ENCODE measurements at places on chromosomes 5 and 9.
A peak's percentile ranks its signal among the peaks of the same experiment; 100 is the strongest.

DNA sequence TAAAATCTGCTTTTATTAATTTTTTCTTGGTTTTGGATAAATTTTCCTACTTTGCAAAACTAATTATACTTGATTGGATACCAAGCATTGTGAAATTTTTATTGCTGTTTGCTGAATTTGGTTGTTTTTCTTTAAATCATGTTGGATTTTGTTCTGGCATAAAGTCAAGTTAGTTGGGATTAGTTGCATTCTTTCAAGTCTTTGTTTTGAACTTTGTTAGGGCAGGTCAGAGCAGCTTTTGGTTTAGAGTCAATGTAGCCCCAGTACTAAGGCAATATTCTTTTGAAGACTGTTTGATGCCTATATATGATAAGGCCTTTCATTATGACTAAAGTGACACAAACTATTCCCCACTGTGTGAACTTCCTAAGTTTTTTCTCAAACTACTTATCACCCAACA is 531.1 kb downstream of the RASEF start:
- DNase-seq: no peak

DNA sequence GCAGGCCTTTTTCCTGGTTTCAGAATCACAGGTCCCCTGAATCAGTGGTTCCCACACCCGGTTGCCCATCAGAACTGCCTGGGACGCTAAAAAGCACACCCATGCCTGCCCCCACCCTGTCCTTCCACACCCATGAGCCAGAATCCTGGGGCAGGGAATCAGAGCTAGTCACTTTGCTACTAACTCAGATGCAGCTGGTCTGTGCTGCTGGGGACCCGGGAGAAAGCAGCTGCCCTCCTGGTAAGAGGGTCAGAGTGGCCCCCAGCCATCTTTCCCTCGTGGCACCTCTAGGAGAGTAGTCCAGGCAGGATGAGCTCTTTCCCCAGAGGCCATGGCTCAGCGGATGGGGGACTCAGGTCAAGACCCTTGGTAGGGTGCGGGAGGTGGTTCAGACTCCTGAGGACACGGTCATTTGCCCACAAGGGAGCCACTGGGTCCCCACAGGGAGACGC is 11.3 kb upstream of the NUP214 start:
- no peak for DNase-seq

GRCh38 chr5:72167804-72168203 is 60.5 kb downstream of the MAP1B start:
- DNase-seq: no peak

DNA sequence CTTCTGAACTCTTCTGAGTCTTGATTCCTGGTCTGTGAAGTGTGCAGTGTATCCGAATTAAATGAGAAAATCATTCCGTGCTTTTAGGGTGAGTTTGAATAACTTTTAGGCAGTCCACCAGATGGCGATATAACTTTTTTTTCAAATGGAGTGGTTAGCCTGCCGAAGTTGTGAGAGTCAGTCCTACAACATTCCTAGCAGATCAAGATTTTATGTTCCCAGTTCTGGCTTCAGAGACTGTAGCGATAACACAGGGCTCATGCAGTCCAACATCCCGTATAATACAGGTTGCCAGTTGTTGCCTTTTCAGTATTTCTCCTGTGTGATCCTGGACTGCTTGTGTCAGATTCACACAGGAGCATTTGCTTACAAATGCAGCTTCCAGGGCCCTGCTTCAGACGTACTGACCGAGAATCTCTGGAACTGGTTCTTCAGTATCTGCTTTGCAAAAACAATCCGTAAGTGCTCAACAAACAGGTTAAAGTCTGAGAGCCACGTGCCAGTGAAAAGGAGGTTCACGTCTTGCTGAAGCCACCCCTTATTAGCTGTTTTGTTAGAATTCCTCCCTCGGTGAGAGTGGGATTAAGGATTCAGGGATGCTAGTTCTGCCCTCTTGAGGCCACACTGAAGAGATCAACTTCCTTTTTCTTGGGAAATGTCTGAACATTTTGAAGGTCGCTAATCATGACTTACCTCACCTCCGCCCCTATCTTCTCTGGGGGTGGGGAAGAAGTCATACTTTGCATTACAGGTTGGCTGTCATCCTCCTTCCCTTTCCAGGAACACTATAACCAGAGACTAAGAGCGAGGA is 22.8 kb downstream of the SMIM3 start:
- DNase-seq: peak; percentile 66

GRCh38 chr5:159497221-159497620 is 166.9 kb upstream of the IL12B start:
- no peak for DNase-seq

GRCh38 chr5:124919747-124920525 is 173.5 kb upstream of the ZNF608 start:
- DNase-seq: no peak

DNA sequence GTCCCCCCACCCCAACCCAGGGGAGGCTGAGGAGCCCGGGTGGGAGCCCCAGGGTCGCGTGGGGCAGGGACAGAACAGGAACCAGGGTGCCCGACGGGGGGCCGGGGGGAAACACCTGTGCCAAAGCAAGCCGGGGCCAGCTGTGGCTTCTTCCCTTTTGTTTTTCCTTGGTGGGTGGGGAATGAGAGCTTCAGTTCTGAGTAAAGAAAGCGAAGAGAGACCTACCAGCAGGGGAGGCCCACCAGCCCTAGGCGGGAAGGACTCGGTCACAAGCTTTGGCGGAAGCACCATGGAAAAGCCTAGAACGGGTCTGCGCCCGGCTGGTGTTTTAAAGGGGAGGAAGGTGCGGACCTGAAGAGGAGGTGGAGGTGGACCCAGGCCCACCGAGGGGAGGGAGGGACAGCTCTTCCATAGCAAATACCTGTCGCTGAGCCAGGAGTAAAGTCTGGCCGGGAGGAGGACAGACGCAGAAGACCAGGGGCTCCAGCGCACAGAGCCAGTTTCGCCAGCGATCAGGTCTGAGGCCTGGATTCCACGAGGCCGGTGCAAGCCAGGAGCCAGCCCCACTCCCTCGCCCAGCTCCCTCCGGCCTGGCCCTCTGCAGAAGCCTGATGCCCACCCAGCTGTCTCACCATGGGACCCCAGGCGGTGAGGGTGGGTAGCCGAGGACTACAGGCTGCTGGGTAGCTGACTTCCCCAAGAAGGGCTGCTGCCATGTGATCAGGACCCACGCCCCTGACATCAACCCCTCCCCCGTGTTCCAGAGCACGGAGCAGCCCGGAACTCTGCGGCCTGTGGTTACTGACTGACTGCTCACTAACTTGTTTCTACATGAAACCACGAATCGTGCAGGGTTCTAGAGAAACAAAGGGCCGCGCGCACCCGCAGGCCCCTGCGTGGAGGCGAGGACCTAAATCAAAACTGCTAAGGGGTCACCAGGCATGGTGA is 849 bp upstream of the MGAT1 start:
- peak; percentile 47 for DNase-seq

- no peak for DNase-seq
Measured at GRCh38 chr5:161002571-161003074, 150.6 kb upstream of the ATP10B start.

DNA sequence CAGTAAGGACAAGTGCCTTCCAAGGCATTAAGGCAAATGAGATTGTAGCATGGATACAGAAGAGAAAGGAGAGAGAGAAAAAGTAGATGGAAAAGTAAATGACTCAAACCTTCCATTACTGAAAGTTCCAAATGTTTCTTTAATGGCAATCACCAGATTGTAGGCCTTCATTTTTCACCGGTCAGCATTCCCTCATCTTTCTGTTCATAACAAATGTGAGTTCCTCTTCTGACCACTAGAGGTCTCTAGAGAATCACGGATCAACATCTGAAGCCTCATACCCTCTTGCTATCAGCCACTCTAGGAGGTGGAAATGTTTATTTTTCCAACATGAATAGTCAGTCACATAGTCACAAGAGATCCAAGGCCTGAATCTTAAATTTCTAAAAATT is 73.6 kb upstream of the RPS23 start:
- DNase-seq: peak; percentile 71

DNA sequence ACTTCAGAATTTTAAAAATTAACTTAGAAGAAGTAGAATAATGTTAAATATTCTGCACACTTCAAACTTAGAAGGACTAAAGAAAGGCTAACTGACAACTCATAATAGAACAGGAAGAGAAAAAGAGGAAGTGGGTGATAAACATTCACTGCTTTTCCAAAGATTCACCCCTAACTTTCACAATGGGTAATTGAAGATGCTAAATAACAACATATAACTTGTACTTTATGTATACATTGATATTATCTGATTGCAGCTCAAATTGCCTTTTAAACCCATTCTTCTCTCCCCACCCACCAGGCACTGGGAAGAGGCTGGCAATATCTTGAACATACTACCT is 376.6 kb downstream of the EFNA5 start:
- no peak for DNase-seq

- no peak for DNase-seq
Measured at GRCh38 chr5:37721447-37721871, 118.4 kb downstream of the GDNF start.

DNA sequence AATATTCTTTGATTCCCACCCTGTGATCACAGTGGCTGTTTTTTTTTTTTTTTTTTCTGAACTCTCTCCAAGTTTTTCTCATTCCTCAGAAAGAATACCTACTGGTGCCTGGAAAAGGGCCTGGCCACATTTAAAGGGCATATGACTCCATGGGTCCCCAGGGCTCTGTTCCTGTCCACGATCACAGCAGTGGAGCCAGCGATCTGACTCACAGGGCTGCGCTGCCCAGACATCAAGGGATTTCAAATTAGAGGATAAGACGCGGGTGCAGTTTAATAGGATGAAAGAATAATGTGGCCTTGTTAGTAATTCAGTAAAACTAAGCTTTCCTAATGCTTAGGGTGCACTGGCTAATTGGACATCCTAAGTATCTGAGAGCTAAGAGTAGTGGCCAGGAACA is 175.1 kb upstream of the MSX2 start:
- no peak for DNase-seq

GRCh38 chr5:1390861-1391600 is 46.1 kb upstream of the CLPTM1L start:
- no peak for DNase-seq

DNA sequence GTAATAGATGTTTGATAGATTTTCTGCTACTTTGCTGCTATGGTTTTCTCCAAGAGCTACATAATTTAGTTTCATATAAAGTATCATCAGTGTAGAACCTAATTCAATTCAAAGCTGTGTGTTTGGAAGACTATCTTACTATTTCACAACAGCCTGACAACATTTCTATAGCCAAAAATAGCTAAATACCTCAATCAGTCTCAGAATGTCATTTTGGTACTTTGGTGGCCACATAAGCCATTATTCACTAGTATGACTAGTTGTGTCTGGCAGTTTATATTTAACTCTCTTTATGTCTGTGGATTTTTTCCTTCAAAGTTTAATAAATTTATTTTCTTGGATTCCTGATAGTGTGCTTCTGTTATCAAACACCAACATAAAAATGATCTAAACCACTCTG is 35.1 kb upstream of the CCDC152 start:
- DNase-seq: no peak

- DNase-seq: no peak
Measured at GRCh38 chr5:115599502-115599901, 2.8 kb downstream of the TICAM2 start.

DNA sequence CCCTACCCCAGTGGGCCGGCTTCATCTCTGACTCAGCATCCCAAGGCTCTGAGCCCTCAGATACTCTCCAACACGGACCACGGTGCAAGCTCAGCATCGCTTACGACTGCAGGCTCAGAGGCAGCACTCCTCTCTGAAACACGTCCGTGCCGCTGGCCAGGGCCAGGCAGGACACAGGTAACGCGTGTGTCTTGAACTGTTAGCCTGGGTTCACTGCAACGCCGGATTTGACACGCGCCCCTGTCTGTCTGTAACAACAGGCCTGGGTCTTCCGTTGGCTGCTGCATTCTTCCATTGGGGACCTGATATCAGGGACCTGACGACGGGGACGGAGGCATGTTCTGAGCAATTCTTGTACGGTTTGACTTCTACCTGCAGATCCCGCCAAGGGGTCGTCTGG is 6.4 kb downstream of the SLC6A3 start:
- DNase-seq: no peak

GRCh38 chr9:96420468-96421219 is 2.5 kb upstream of the ZNF367 start:
- peak; percentile 40 for DNase-seq

GRCh38 chr9:87763286-87763685 is 37.4 kb downstream of the CTSL start:
- no peak for DNase-seq

DNA sequence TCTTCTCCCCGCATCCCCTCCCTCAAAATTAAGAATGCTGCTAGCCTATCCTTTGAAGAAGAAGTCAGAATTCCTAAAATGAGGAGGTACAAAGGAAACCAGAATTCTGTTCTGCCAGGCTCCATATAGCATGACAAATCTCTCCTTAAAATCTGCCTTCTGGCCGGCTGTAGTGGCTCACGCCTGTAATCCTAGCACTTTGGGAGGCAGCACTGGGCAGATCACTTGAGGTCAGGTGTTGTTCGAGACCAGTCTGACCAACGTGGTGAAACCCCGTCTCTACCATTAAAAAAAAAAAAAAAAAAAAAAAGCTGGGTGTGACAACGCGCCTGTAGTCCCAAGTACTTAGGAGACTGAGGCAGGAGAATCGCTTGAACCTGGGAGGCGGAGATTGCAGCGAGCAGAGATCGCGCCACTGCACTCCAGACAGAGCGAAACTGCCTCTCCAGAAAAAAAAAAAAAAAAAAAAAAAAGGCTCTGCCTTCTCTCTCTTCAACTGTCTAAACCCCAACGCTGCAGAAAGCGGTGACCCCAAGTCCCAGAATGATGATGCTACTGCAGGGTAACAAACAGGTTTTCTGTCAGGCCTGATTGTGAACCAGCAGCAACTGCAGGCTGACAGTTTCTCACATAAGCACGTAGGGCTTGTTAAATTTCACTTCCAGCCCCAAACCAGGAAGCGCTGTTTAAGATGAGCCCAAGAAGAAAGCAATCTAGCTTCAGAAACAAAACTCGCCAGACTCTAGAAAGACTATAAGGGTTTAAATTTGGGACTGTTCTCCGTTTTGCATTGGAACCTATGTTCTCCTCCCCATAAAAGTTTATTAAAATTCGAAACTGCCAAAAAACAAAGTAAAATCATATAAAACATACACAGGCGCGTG is 963 bp upstream of the CAST start:
- DNase-seq: peak; percentile 29

- peak; percentile 97 for DNase-seq
Measured at GRCh38 chr5:62305715-62306322, at the start of gene KIF2A. TSS of gene KIF2A (plus strand) at chr5:62306206. CDS start at chr5:62306473, 267 bp downstream.
